Activated CD4-positive, alpha-beta T cell treated with anti-CD3 and anti-CD28 coated beads for 4 hours (primary cell): ENCODE measurements at places on chromosomes 16 and 17.

- DNase-seq, result no peak
Measured at GRCh38 chr17:61597607-61598006, 6.6 kb upstream of the NACA2 start.

DNA sequence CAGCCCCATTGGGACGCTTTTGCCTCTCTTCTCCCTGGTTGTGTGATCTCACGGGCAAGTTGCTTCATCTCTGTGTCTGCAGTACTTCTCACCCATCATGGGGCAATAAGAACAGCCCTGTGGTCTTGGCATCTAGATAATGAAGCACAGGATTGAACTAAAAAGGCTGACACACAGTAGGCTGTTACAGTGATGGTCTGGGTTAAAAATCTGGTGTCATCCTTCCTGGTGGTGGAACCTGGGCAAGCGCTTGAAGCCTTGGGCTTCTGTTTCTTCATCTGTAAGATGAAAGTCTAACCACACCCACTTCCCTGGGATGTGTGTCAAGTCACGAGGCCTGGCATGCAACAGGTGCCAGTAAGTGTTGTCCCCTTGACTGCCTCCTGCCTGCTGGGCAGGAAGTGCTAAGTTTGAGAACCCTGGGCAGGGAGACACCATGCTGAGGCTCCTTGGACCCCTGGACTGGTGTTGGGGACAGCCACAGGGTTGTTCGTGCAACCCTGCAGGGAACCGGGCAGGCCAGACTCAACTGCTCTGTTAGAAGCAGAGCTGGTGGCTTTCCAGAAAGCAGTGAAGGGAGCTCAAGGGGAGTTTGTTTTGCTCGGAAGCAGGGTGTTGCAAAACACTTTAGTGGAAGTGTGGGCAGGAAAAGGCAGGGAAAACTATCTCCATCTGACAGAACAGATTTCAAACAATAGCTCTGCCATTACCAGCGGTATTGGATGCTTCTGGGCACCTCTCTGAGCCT is 5.9 kb upstream of the MAP2K3 start:
- DNase-seq, result peak; percentile 41

- DNase-seq, result no peak
Measured at GRCh38 chr16:30762991-30763725, 1.0 kb downstream of the RNF40 start.

DNA sequence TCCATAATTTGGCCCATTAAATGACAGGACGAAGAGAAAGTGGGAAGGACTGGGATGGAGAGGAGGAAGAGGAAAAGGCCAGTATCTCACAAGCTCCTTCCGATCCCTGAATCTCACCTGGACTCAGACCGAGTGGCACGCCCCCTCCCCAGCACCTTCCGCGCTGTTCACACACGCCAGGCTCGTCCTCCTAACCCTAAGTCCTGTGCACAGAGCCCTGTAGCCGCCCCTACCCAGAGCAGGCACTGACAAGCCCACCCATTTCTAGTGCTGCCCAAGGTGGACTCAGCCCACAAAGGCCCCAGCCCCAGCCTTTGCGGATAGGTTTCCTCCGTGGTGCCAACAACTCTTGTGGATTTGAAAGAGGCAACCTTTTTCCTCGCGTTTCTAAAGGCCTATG is 9.2 kb downstream of the HS3ST3B1 start:
- no peak for DNase-seq

GRCh38 chr17:39080421-39081078 is 70.9 kb downstream of the PLXDC1 start:
- DNase-seq, result no peak

DNA sequence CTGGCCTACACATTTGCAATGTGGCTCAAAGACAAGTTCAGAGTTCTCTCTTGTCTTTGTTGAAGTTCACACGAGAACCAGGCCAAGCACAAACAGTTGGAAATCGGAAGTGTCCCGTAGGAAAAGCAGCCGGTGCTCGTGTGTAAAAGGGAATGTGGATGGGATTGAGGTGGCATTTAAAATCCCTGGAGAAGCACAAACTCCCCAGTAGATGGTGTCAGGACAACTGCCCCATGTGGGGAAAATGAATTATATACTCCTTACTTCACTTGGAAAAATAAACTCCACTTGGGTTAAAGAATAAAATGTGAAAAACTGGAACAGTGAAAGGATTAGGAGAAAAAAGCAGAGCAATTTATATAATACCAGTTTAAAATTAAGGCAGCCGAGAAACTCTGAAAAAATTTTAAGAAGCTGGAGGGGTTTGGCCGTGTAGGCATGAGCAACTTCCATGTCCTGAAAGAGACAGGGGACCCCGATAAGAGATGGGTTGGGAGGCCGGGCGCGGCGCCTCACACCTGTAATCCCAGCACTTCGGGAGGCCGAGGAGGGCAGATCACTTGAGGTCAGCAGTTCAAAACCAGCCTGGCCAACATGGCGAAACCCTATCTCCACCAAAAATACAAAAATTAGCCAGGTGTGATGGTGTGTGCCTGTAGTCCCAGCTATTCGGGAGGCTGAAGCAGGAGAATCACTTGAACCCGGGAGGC is 28.1 kb downstream of the CBFA2T3 start:
- DNase-seq, result no peak

DNA sequence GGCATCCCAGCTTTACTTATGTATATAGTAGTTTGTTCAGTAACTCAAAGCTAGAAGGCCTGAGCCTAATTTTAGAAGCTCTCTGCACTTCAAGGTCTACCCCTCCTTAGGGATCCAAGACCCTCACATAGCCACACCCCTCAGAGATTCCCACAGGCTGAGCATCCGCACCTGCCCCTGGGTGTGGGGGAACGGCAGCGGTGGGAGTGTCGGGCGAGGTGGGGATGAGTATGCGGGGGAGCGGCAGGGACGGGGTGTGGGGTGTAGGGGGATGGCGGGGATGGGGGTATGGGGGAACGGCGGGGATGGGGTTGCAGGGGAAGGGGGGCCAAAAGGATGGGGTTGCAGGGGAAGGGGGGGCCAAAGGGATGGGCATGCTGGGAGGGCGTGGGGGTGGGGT is 24.9 kb upstream of the BEAN1 start:
- no peak for DNase-seq

- DNase-seq, result peak; percentile 66
Measured at GRCh38 chr17:5418858-5419355, 555 bp downstream of the NUP88 start.
